Stomach (tissue), 19 donors: ENCODE measurements at places on chromosomes 16 and 17.

DNA sequence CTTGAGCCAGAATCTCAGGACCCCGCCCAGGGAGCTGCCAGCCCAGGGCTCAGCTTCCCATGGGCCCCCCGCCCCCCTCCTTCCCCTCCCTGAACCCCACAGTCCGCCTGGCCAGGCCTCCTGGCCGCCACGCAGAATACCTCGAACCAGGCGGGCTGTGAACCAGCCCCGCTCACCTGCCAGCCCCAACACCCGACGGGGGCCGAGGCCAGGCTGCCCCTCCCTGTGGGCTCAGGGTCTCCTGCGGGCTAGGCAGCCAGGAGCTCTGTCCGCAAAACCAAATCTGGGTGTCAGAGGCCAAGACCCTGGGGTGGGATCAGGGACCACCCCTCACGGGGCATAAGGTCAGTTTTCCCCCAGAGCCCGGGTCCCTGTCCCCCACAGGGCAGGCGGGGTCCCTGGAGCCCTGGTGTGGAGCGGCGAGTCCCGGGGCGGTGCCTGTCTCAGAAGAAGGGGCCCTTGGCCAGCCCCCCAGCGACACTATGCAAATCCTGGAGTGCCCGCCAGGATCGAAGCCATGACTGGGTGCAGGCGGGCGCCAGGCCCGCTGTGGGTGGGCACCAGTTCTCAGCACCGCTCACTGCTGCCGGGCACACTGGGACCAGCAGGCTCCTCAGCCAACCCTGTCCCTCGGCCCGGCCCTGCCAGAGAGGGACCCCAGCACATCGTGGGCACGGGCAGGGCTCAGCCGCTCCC, 6.4 kb upstream of the PRR35 start:
- DNase-seq = no peak

DNA sequence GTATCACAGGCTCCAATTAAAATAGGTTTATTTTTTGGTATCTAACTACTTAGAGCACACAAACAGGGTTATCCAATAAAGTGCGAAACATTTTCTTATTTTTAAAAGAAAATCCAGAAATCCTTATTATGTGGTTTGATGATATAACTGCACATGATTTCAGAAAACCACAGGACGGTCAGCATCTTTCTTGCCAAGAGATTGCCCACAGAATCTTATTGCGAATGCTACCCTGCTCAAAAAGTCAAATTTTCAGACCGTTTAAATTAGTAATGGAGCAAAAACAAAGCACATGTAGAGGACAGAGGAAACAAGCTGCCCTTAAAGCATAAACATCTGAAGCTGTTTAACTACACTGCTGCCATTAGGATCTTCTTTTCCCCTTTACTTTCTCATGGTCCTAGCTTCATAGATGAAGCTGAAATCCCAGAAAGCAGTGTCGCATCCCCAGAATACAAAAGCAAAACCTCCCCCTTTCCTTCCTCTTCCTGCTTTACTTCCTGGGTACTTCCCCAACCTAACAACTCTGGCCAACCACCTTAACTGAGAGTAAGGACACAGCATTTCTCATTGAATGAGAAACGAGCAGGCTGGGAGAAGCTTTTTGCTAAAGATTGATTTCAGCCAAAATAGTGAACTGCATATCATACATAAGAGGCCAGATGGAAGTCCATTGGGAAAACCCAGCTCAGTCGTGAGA, 43.7 kb downstream of the CMTM4 start:
- DNase-seq = no peak

- no peak for DNase-seq
Measured at GRCh38 chr16:14958970-14959369, 15.9 kb upstream of the PDXDC1 start.

DNA sequence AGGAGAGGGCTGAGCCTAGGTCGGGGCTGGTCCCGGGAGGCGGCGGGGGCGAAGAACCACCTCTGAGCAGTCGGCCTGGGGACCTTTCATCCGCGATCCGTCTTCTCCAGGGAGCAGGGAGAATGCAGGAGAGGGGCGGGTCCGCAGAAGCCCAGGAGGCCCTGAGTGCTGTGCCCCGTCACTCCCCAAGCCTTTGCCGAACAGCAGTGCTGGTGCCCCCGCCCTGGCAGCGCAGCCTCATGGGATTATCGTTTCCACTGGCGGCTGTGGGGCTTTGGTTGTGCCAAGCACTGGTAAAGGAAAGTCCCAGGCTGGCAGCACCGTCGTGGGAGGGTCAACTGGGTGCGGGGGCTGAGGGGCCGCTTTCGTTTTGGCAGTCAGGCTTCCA, 631 bp downstream of the TBL3 start:
- peak; percentile 53 for DNase-seq
